ENCODE measurements at places on chromosomes 6 and 20.

- no peak for DNase-seq
Observed at GRCh38 chr6:94590416-94590815, 986.9 kb upstream of the MANEA start.

GRCh38 chr6:145643760-145644159 is 91.6 kb downstream of the EPM2A start:
- DNase-seq: peak; percentile 25

- DNase-seq: no peak
Observed at GRCh38 chr20:1526310-1526709, 31.2 kb downstream of the SIRPD start.

GRCh38 chr20:43955750-43956191 is 41.1 kb downstream of the TOX2 start:
- no peak for DNase-seq

GRCh38 chr6:121434037-121434770 is 1.2 kb upstream of the GJA1 start:
- peak; percentile 58 for DNase-seq

GRCh38 chr20:62914970-62915457 is 11.3 kb downstream of the DIDO1 start:
- no peak for DNase-seq

DNA sequence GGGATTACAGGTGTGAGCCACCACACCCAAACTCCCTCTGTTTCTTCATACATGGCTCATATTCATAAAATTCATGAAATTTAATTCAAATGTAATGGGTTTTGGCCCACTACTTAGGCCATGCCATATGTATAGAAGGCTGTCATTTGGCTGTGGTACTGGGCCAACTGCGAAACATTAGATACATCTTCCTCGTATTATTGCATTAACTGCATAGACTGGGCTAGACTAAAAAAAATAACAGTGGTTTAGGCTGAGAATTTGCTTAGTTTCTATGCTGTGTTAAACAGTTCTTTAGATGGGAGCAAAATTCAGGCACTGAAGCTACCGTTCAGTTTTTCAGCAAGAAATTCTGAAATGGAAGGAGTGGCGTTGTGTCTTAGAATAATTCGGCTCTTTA is 133.6 kb downstream of the DOK5 start:
- no peak for DNase-seq

DNA sequence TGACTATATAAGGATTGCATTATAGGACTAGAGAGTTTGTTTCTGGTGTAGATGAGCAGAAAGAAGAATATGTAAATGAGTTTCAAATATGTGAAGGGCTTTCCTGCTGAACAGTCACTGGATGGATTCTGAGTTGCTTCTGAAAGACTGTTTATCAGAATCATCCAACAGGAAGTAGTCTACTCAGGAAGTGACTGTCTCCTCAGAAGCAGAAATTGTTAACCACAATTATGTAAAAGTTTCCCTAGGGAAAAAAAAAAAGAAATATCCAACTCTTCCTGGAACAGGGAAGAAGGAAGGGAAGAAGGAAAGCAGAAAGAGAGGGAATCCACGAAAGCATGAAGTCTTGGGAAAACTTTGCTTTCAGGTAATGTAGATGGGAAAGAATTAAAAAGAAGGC is 138.9 kb downstream of the TENT5A start:
- DNase-seq: peak; percentile 88

- DNase-seq: peak; percentile 94
Observed at GRCh38 chr6:39688494-39688893, 36.7 kb downstream of the KIF6 start.

DNA sequence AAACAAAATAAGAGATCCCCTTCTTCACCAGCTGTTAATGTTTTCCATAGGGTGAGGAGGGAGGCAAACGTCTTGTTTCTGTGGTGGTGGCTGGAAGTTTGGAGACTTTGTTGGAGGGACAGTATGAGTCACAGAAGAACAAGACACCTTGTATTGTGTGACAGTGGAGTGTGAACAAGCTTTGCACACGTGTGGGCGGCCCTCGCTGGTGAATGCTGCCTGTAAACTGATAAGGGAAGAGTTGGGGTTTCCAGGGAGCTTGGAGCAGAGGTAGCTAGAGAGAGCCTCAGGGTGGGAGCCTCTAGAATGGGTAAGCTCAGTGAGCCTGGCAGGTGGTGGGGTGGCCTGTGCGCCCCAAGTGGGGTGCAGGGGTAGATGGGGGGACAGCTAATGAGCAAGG is 78.3 kb downstream of the ZDHHC14 start:
- DNase-seq: no peak

- no peak for DNase-seq
Observed at GRCh38 chr20:33667245-33667675, 517 bp downstream of the ACTL10 start.

GRCh38 chr6:106988664-106989063 is 14.1 kb upstream of the CD24 start:
- no peak for DNase-seq

- DNase-seq: no peak
Observed at GRCh38 chr20:60132827-60133670, 174.8 kb downstream of the CDH26 start.

- DNase-seq: no peak
Observed at GRCh38 chr20:20276811-20277530, 90.9 kb upstream of the INSM1 start.

- DNase-seq: peak; percentile 6
Observed at GRCh38 chr6:109595998-109596397, 95.0 kb downstream of the AK9 start.

DNA sequence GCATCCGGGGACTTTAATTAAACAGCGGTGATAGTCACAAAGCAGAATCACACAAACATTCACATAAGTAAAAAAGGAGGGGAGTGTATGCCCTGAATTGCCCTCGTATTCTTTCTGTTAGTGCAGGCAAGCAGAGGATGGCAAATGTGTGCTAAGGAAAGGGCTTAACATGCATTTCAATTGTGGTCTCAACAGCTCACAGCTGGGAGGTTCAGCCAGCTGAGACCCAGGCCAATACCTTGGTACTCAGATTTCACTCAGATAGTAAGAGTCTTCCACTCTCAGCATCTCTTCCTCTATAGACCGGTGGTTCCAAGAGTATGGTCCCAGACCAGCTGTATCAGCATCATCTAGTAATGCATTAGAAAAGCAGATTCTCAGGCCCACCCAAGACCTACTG is 215.1 kb downstream of the PHACTR1 start:
- no peak for DNase-seq

DNA sequence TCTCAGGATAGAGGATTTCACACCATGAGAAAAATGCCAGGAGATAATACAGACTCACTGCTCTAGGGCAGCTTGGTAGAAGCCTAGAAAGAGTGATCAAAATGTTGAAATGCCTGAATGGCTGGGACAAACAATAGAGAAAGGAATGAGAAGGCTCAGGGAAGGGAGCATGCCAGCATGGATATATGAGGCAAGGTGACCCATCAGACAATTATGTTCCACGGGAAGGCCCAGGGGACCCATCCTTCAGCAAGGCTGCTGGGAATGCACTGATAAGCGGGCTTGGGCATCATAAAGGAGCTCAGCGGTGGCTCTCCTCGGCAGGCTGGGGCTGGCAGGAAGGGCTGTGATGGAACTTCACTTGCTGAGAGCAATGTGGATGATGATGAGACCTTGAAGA is 12.2 kb downstream of the HEBP2 start:
- no peak for DNase-seq

- DNase-seq: no peak
Observed at GRCh38 chr20:20327746-20328145, 40.2 kb upstream of the INSM1 start.

DNA sequence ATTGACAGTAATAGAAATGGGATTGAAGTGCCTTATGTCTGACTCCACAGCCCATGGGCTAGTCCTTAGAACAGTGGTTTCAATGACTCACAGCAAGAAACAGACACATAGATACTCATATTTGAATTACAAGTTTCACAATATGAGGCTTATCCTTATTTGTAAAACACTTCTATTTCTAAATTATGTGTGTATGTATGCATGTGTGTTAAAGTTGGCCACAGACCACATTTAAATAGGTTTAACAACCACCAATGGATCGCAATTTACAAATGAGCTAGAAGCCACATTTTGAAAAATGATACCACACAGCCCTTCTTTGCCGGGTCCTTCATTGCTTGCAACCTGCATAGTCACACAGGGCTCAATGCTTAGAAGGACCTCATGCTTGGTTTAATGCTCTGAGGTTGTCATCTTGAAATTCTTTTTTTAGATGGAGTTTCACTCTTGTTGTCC is 157.8 kb upstream of the PREP start:
- peak; percentile 74 for DNase-seq

- DNase-seq: no peak
Observed at GRCh38 chr20:53284696-53285095, 308.9 kb downstream of the ZNF217 start.

GRCh38 chr20:43448748-43449535 is 8.8 kb upstream of the SRSF6 start:
- peak; percentile 30 for DNase-seq

DNA sequence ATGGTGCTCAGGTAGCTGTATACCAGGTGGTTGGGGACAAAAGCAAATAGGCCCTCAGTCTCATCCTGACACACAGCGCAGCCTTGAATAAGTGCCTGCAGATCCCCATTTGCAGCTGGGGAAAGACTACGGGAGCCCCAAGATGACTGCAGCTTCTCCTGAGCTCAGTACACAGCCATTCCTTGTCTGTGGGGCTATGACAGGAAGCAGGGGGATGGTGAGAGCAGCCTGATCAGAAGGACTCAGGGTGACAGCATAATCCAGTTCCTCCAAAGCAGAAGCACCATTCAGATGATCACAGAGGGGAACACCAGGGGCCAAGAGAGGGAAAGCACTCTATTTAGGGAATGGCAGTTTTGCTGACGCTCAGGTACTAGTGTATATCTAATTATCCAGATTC is 104.8 kb upstream of the MOCS1 start:
- no peak for DNase-seq

- no peak for DNase-seq
Observed at GRCh38 chr6:110859335-110859792, 15.2 kb upstream of the AMD1 start.

GRCh38 chr6:157985378-157986155 is 3.9 kb downstream of the SYNJ2 start:
- no peak for DNase-seq

DNA sequence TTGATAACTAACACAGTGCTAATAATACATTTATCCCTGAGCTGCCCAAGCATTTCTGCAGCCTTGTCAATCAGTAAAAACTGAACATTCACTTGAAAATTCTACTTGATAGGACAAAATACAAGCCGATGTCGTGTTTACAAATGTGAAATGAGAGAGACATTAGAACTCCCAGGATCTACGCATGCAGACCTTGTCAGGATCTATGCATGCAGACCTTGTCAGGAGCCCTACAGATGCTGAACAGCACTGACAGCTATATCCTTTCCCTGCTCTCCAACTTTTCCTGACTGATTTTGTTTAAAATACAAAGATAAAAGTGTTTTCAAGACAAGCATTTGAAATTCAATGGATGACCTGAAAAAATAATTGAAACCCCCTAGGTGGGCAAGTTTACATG is 28.9 kb downstream of the INSM1 start:
- DNase-seq: no peak

DNA sequence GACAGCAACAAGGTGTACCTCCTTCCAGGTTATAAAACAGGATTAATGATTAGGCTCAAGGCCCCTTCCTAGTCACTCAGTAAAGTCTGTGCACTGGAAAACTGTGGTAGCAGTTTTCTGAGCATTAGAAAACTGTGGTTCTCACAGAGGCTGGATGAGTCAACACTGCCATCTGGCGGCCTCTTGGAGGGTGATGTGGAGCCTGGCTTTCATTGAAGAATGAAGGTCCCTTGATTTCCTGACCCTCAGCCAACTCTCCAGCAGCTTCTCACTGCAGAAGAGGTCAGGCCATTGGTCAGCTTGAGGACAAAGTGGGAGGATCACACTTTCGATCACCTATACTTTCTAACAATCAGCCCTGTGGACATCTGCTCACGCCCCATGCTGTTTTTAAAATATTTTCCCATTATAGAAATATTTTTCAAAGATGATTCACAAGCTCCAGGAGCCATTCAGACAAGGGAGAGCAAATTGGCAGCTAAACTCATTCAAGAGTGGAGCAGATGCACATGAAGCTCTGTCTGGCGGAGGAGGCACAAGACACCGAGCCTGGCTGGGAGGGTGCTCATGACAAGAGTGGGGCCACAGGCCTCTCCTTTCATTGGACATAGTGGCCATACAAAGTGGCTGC is 23.2 kb downstream of the PSMB1 start:
- DNase-seq: peak; percentile 75

- no peak for DNase-seq
Observed at GRCh38 chr6:95546148-95546547, 31.2 kb upstream of the MANEA start.

DNA sequence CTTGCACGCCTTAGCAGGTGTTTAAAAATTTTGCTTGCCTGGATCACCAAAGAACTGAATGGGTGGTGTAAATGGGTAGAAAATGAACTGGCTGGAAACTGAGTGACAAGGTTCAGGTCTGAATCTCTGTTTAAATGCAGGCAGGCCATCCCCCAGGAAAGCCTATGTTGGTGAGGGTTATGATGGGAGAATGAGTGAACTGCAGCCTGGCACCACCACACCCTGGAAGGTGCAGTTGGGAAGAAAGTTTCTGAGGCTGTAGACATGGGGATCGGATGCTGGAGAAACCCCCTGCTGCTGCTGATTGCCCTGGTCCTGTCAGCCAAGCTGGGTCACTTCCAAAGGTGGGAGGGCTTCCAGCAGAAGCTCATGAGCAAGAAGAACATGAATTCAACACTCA is 519 bp downstream of the CSTL1 start:
- DNase-seq: no peak
